Activated naive CD4-positive, alpha-beta T cell treated with anti-CD3 and anti-CD28 coated beads, Interleukin-2, amount 50 U/mL, for 16 hours (primary cell): ENCODE measurements at places on chromosomes 3 and 15.

GRCh38 chr3:67635806-67636205 is 18.6 kb downstream of the SUCLG2 start:
- no peak for DNase-seq

GRCh38 chr3:118067439-118067838 is 967.2 kb downstream of the IGSF11 start:
- DNase-seq: no peak

GRCh38 chr3:172800156-172800555 is 49.6 kb downstream of the ECT2 start:
- no peak for DNase-seq

DNA sequence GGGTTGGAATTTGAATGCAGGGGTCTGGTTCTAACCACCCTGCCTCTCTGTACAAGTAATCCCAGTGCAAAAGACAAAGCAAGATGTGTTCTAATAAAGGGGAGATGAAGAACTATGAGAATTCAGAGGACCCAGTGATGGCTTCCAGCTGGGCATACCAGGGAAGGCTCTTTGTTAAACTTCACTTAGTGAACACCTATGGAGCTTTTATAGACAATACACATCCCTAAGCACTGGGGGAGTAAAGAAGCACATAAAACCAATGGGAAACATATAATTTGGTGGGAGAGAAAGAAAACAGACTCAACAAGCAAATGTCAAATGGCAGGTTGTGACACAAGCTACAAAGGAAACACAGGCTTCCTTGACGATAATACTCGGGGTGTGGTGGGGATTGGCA is 47.9 kb upstream of the RNU6-1 start:
- no peak for DNase-seq

DNA sequence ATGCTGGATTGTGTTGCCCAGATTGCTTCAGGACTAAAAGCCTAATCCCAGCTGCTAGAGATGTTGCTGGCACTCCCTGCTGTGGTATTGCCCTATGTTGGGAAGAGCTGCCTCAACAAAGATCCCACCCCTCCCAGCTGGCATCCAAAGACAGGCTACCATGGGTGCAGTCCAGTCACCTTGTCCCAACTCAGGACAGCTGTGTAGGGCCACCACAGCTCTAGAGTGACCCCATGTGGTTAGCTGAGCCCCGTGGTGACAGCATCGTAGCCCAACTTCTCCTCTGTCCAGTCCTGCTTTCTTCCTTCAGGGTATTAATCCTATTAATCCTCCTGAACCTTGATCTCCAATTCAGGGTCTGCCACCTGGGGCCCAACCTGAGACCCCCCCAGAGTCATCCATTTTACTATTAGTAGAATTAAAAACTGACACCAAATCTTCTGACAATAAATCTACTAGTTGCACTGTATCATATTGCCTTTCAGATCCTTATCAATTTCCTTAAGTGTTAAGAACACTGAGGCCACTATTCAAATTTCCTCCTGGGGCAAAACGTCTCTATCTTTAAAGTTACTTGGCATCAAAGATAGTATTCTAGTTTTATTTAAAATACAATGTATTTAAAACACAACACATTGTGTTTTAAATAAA is 83.5 kb downstream of the AQP9 start:
- DNase-seq: no peak

DNA sequence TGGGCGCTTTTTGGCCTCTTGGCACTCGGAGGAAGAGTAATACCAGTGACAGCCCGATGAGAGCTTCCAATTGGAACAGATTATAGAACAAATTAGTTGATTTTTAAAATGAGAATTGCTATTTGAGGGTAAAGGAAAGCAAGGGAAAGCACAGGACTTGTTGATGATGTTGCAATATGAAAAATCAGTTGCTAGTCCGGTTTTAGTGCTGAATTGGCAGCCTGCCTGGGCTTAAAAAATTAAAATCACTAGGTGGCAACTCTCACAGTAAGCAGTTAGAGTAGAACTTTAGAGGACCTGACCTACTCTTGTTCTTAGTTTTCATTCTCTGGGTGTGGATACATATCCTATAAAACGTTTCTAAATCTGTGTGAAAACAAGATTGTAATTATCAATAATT is 2.1 kb upstream of the SCAANT1 start:
- no peak for DNase-seq

DNA sequence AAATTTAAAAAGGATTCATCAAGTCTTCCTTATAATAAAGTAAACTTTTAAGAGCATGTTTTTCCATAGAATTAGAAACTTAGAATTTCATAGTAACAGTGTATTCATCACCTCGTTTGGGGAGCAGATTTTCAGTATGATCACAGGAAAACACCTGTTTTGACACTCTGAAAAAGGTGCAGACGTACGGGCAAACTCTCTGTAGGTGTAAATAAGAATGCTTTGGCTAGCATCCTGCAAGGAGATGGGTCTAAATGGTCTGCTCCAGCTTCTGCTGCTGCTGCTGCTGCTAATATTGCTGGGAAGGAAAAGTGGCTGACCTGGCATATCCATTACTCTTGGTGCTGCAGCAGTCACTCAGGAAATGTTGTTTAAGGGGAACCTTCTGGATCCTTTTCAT is 66.0 kb downstream of the MBNL1 start:
- DNase-seq: no peak

- no peak for DNase-seq
Measured at GRCh38 chr3:79953591-79954101, 185.8 kb upstream of the ROBO1 start.

GRCh38 chr3:13657660-13658435 is 108.9 kb downstream of the FBLN2 start:
- peak; percentile 71 for DNase-seq
